ENCODE measurements at places on chromosomes 12 and 14.
A peak's percentile ranks its signal among the peaks of the same experiment; 100 is the strongest.

GRCh38 chr12:45703942-45704341, 25.6 kb upstream of the ARID2 start:
- no peak overlapping the region for H3K27ac ChIP-seq
- no peaks in the 10 kb centered on the region for H3K4me1 ChIP-seq
- no peak overlapping the region for H3K4me3 ChIP-seq
- H3K27me3 ChIP-seq: no peaks in the 10 kb centered on the region

- no peak for DNase-seq
- no peaks in the 10 kb centered on the region for H3K27me3 ChIP-seq
- no peak overlapping the region for H3K4me3 ChIP-seq
- peaks cover 2% of the 10 kb centered on the region for H3K36me3 ChIP-seq
- no peaks in the 10 kb centered on the region for H3K4me1 ChIP-seq
Observed at GRCh38 chr14:102418169-102418852, 55.6 kb downstream of the TECPR2 start.

- no peak overlapping the region for H3K27ac ChIP-seq
- H3K36me3 ChIP-seq: no peaks in the 10 kb centered on the region
- H3K4me3 ChIP-seq: no peak overlapping the region
- no peaks in the 10 kb centered on the region for H3K27me3 ChIP-seq
- no peak for DNase-seq
Observed at GRCh38 chr12:127480775-127481314, 786.1 kb upstream of the TMEM132C start.

DNA sequence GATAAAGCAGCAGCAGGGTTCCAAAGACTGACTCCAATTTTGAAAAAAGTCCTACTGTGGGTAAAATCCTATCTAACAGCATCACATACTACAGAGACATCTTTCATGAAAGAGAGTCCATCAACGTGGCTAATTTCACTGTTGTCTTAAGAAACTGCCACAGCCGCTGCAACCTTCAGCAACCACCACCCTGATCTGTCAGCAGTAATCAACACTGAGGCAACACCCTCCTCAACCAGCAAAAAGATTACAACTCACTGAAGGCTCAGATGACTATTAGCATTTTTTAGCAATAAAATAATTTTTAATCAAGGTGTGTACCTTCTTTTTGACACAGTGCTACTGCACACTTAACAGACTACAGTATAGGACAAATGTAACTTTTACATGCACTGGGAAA, 6.6 kb downstream of the CAPRIN2 start:
- no peak overlapping the region for H3K4me3 ChIP-seq
- peaks cover 7% of the 10 kb centered on the region for H3K36me3 ChIP-seq
- no peaks in the 10 kb centered on the region for H3K27me3 ChIP-seq
- peaks cover 14% of the 10 kb centered on the region for H3K4me1 ChIP-seq
- no peak overlapping the region for H3K27ac ChIP-seq
- no peak for DNase-seq

- DNase-seq: no peak
Observed at GRCh38 chr14:106210650-106211049, 684.3 kb downstream of the TMEM121 start.

DNA sequence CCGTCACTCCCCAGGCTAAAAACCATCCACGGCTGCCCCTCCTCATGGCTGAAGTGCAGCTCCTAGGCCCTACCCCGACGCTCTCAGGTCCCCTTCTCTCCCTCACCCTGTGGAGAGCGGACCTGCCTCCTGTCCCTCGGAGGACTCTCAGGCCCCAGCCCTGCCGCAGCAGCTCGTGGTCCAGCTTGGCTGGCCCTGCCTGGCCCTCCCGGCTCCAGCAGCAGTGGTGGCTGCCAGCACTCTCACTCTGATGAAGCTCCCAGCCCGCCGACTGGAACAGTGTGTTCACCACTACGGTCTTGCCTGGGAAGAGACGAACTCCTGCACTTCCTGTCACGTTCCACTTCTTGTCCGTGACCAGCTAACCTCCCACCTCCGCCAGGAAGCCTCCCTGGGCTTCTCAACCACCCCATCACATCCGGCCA, 11.1 kb downstream of the BAG5 start:
- H3K36me3 ChIP-seq: no peaks in the 10 kb centered on the region
- no peak overlapping the region for H3K4me3 ChIP-seq
- H3K27ac ChIP-seq: no peak overlapping the region
- DNase-seq: no peak

GRCh38 chr12:43428088-43428600, 123.9 kb downstream of the ADAMTS20 start:
- H3K27me3 ChIP-seq: no peaks in the 10 kb centered on the region
- no peak overlapping the region for H3K4me3 ChIP-seq
- H3K36me3 ChIP-seq: no peaks in the 10 kb centered on the region
- DNase-seq: no peak

GRCh38 chr12:131363393-131363792, 347.5 kb upstream of the SFSWAP start:
- H3K4me1 ChIP-seq: no peaks in the 10 kb centered on the region
- H3K36me3 ChIP-seq: no peaks in the 10 kb centered on the region
- no peak overlapping the region for H3K4me3 ChIP-seq
- H3K27me3 ChIP-seq: no peaks in the 10 kb centered on the region

- no peaks in the 10 kb centered on the region for H3K4me1 ChIP-seq
- no peak overlapping the region for H3K27ac ChIP-seq
- H3K27me3 ChIP-seq: no peaks in the 10 kb centered on the region
- peaks cover 3% of the 10 kb centered on the region for H3K36me3 ChIP-seq
- no peak overlapping the region for H3K4me3 ChIP-seq
Observed at GRCh38 chr12:111803851-111804250, 37.1 kb downstream of the ALDH2 start.

- H3K27ac ChIP-seq: no peak overlapping the region
- H3K4me1 ChIP-seq: peaks cover 16% of the 10 kb centered on the region
- no peak for DNase-seq
- H3K27me3 ChIP-seq: no peaks in the 10 kb centered on the region
Observed at GRCh38 chr14:104755621-104756020, 2.7 kb downstream of the SIVA1 start.

GRCh38 chr12:65881965-65882413, 57.7 kb downstream of the HMGA2 start:
- H3K4me3 ChIP-seq: no peak overlapping the region
- peak; percentile 47 for DNase-seq
- peaks cover 63% of the 10 kb centered on the region for H3K4me1 ChIP-seq
- H3K27me3 ChIP-seq: no peaks in the 10 kb centered on the region
- peaks cover 7% of the 10 kb centered on the region for H3K36me3 ChIP-seq
- peak overlapping the region; percentile 65 for H3K27ac ChIP-seq

DNA sequence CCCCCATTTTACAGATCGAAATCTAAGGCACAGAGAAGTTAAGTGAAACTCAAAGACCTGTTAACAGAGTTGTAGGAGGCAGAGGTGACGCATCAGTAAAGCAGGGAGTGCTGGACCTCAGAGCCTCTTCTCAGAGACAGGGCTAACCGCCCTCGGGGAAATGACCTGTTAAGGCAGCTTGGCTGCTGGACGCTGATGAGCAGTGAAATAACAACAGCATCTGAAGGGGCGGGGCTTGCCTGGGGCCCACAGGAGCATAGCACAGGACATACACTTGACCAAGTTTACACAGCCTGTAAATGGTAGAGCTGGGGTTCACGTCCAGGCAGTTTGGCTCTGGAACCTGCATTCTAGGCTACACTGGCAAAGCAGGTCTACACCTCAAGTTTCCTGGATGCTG, 39.3 kb downstream of the LRTM2 start:
- H3K27me3 ChIP-seq: peaks cover 6% of the 10 kb centered on the region
- no peaks in the 10 kb centered on the region for H3K36me3 ChIP-seq
- no peak overlapping the region for H3K27ac ChIP-seq
- H3K4me1 ChIP-seq: no peaks in the 10 kb centered on the region

All from astrocyte (in vitro differentiated cells and primary cell).